ENCODE measurements at places on chromosomes 7 and 10. TPM values are rescaled to one million over a fixed set of nuclear protein-coding genes. Genes with fewer than 3 reads are reported as not detected.

Gene EMX2
- total RNA-seq: 0.88 TPM

DNA sequence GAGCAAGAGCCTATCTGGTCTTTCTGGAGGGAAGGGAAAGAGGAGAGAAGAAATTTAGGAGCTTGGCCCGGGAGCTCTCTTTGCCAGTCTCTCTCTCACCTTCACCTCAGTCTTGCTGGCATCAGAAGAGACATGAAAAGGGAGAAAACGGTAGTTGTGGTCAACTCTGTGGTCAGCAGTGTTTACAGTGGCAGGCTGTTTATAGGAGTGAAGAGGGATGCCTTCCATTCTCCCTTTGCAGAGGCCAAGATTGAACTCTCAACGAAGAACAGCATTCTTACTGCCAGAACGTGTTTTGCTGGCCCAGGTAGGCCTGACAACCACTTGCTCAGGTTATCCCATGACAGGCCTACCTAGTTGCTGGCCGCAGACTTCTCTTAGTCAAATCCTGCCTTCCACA is 133.3 kb downstream of the CCDC3 start:
- no peak overlapping the region for H3K4me3 ChIP-seq
- peaks cover 2% of the 10 kb centered on the region for H3K27me3 ChIP-seq
- H3K4me1 ChIP-seq: no peaks in the 10 kb centered on the region
- DNase-seq: no peak
- H3K36me3 ChIP-seq: no peaks in the 10 kb centered on the region
- H3K27ac ChIP-seq: no peak overlapping the region

Gene SCIN
- 4.7 TPM for total RNA-seq

Gene PCLO
- under 0.01 TPM for total RNA-seq

Gene GRID2IP
- not detected for total RNA-seq

DNA sequence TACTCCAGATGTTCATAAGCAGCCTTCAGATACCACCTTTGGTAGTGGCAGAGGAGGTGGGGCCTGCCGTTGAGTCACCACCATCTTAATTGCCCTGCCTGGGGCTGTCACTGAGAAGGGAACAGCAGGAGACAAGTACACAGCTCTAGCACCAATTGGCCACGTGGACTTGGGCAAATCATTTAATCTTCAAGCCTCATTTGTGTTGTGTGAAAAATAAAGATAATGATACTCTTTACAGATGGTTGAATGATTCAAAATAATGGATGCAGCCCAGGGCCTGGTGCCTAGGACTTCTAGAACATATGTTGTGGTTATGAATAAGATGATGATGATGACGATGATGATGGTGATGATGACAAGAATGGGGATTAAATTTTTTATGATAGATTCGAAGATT is 111.9 kb upstream of the ADAM12 start:
- no peaks in the 10 kb centered on the region for H3K27me3 ChIP-seq
- DNase-seq: no peak
- H3K36me3 ChIP-seq: no peaks in the 10 kb centered on the region
- H3K4me1 ChIP-seq: peaks cover 9% of the 10 kb centered on the region

GRCh38 chr7:1296356-1296981 is 63.8 kb downstream of the UNCX start:
- H3K4me1 ChIP-seq: no peaks in the 10 kb centered on the region
- H3K36me3 ChIP-seq: no peaks in the 10 kb centered on the region
- H3K27me3 ChIP-seq: peaks cover 15% of the 10 kb centered on the region
- H3K27ac ChIP-seq: no peak overlapping the region

Data from osteoblast (primary cell).